ENCODE measurements at places on chromosomes 2 and 18.

DNA sequence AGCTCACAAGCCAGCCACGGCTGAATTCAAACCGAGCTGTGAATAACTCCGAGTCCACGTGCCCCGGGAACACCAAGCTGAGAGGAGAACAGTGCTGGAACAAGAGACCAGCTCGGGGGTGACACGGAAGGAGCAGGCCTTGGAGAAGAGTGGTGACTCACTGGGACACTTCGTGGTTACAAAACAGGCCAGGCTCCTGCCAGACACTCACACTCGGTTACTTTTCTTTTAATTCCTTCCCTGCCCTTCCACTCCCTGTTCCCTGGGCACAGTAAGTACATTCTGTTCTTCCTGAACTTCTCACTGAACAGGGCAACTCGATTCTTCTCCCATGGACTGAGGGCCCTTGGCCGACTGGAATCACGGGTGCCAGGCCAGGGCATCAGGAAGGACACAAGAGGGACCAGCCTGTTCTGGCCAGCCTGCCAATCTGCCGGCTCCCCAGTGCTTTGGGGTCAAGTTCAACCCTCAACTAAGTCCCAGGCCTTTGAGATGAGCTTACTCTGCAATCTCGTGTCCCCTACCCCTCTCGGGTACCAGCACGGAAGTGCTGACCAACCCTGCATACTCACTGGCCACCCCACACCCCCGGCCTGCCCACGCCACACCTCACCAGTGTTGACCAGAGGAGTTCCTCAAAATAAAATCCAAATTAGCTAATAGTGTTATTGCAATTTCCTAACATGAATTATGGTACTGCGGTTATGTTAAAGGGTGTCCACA is 87.5 kb downstream of the TFCP2L1 start:
- DNase-seq: no peak

DNA sequence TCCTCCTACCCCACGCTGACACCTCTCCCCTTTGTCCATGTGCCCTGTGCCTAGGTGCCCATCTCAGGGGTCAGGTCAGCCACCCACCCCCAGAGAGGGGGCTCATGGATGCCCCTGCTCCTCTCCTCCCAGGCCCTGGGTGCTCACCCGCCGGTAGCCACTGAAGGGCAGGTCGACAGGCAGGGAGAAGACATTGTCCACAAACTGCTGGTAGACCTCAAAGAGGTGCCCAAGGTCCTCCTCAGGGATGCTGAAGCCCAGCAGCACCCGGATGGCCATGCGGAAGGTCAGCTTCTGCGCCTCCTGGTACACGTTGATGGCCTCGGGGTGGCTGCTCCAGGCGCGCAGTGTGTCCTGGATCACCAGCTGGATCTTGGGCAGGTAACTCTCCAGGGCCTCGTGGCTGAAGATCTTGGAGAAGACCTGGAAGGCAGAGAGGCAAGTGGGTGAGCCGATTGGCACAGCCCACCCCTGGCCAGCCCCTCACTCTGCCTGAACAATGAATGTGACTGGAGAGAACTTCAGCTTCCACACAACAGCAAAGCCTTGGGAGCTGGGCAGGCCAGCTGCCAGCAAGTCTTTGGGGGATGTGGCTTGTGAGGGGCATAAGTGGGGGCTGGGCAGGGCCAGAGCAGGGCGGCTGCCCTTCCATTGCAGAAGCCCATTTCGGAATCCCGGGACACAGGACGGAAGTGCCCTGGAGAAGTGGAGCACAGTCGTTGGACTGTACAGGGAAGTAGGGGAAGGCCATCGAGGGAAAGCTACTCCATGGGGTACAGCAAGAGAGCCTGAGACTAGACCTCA is 12.5 kb downstream of the CYP26B1 start:
- DNase-seq: no peak

DNA sequence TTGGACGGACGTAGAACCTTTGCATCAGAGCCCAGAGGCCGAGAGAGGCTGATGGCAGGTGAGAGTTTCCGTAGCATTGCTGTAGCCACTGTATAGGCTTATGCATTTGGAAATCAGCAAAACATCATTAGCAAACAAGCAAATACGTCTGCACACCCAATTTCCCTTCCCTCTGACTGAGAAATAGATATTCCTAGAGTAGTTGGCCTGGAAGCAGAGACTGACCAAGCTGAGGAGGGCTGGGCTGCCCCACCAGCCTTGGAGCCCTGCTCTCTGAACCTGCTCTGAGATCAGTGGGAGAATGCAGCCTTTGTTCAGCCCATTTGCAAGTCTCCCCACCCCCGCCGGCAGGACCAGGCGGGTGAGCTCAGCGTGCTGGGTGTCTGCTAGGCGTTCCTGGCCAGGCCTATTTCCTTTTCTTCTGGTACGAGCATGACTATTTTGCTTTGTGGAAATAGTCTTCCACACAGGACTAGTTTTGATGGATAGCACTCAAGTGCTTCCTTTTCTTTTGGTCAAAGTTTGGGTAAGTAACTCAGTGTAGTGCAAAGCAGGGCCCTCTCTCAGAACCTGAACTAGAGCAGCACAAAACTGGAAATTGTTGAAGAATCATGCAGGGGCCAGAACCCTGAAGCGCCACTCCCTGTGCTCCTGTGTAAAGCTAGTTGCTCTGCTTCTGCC is 21.9 kb upstream of the RNF149 start:
- no peak for DNase-seq

DNA sequence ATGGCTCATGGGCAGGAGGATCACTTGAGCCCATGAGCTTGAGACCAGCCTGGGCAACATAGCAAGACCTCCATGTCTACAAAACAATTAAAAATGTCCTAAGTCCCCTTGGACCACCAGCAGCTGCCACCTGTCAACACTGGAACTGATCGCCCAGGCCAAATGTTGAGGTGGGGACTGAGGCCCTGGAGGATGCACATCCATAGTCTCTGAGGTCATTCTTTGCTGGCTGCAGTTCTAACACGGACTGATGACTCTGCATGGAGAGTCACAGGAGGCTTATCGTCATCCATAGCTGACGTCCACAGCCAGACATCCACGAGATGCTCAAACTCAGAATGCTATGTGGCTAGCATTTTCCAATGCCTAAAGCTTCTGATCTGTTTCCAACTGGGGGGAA is 151.3 kb downstream of the BCL2 start:
- DNase-seq: no peak

DNA sequence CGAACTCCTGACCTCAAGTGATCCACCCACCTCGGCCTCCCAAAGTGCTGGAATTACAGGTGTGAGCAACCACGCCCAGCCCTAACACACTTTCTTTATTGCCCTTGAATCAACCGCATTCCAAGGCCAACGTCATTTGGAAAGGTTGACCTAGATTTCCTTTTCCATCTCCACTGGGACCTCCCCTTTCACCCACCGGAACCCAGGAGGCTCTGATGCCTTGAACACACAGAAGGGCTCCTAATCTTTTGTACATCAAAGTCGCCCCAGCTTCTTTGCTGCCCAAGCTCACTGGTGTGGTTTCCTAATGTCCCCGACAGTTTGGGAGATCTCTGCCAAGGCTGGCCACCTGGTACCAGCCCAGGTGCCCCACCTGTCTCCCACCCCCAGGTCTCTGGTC is 46.2 kb upstream of the CAB39 start:
- no peak for DNase-seq
